Activated CD4-positive, alpha-beta memory T cell treated with anti-CD3 and anti-CD28 coated beads, Interleukin-2, amount 10 ng/mL, durations not matched to agents 7 days and 5 days (primary cell): ENCODE measurements at places on chromosomes 6 and 20. TPM values are rescaled to one million over a fixed set of nuclear protein-coding genes. Genes with fewer than 3 reads are reported as not detected.
A peak's percentile ranks its signal among the peaks of the same experiment; 100 is the strongest.

DNA sequence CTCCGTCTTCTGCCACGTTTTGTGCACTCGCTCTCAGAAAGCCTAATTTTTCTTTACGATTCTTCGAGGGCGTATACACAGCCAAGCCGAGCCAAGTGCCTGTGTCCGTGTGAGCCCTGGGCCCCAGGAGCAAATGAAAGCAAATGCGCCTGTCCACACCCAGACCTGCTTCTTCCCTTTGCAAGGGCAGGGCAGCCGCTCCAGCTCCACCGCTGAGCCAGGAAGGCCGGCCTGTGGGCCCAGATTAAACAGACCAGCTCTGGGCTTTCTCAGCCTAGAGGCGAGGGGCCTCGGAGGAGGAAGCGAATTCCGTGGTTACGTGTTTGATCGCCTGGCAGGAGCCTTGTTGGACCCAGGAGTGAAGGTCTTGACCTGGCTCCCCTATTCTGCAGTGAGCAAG lies 184.6 kb downstream of the SMOC2 start:
- H3K27me3 ChIP-seq, result no peaks in the 10 kb centered on the region
- no peak for DNase-seq
- H3K4me3 ChIP-seq, result no peak overlapping the region
- peaks cover 2% of the 10 kb centered on the region for H3K4me1 ChIP-seq
- H3K36me3 ChIP-seq, result no peaks in the 10 kb centered on the region
- H3K27ac ChIP-seq, result no peak overlapping the region

GRCh38 chr20:45407067-45407745 lies 883 bp upstream of the DBNDD2 start:
- no peak overlapping the region for H3K27ac ChIP-seq
- peaks cover 7% of the 10 kb centered on the region for H3K36me3 ChIP-seq
- peaks cover 22% of the 10 kb centered on the region for H3K27me3 ChIP-seq
- no peak for DNase-seq
- peak overlapping the region; percentile 70 for H3K4me3 ChIP-seq

- H3K4me3 ChIP-seq, result no peak overlapping the region
- peaks cover 20% of the 10 kb centered on the region for H3K27me3 ChIP-seq
- no peak overlapping the region for H3K27ac ChIP-seq
- DNase-seq, result no peak
- H3K36me3 ChIP-seq, result no peaks in the 10 kb centered on the region
Observed at GRCh38 chr6:128725271-128726233, 157.4 kb upstream of the LAMA2 start.

GRCh38 chr20:51014797-51015722 lies 7.8 kb downstream of the KCNG1 start:
- H3K4me1 ChIP-seq, result no peaks in the 10 kb centered on the region
- H3K27me3 ChIP-seq, result peaks cover 22% of the 10 kb centered on the region
- H3K4me3 ChIP-seq, result no peak overlapping the region
- H3K27ac ChIP-seq, result no peak overlapping the region

DNA sequence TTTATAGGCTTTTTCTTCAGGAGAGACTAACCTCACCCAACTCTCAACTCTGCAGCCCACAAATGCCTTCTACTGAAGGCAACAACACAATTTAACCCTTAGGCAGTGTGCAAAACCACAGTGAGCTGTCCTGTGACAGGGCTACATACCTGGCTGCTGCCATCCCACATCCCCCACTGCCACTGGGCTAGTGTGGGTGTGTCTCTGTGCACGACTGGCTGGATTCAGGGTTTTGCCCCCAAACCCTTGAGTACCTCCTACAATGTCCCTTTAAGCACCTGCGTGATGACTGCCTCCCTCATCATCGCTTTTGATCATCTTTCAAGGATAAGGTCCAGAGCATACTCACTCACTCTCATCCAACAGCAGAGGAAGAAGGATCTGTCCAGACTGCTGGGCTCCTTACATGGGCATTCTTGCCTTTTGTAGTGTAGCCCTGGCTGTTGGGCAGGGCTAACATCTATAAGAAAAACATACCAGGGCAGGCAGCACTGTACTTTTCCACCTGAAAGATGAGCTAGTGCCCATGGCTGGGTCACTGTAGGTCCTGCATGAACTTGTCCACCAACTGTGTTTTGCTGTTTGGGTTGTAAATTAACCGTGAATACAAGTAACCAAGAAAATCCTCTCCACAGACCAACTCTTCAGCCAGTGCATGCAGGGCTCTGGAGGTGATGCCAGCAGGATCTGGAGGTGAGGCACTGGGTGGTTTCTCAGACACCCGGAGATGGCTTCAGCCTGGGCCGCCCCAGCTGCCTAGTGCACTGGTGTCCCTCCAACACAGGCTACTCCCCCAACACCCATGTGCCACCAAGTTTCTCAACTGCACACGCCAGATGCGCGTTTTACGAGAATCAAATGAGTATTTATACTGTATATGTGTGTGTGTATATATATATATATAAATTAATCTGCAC lies 45.2 kb downstream of the PLCG1 start:
- peaks cover 9% of the 10 kb centered on the region for H3K4me1 ChIP-seq
- H3K27ac ChIP-seq, result no peak overlapping the region
- H3K4me3 ChIP-seq, result no peak overlapping the region
- DNase-seq, result peak; percentile 15

DNA sequence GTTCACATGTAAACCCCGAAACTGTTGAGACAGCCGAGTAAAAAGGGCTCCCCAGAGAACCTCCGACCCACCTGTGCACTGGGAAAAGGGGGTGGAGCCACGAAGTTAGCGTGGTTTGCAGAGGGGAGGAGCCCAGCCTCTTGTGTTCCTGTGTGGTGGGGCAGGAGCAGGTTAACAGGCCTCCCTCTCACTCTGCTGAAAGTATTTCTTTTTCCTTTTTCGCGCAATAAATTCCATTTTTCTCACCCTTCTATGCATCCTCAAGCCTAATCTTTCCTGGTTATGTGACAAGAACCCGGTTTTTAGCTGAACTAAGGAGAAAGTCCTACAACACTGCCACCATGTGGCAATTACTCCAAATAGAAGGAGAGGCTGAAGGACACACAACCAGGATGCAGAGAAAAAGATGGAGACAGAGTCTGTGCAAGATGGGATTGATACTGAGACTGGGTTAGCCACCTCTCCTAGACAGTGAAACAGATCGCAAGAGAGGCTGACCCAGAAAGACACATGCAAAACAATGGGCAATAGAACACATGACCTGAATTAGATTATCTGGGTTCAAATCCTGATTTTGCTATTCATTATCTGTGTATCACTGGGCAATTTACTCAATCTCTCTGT lies 168.7 kb upstream of the PRSS16 start:
- H3K36me3 ChIP-seq, result no peaks in the 10 kb centered on the region
- H3K4me3 ChIP-seq, result peak overlapping the region; percentile 59
- no peak overlapping the region for H3K27ac ChIP-seq
- peaks cover 2% of the 10 kb centered on the region for H3K4me1 ChIP-seq
- DNase-seq, result peak; percentile 40

DNA sequence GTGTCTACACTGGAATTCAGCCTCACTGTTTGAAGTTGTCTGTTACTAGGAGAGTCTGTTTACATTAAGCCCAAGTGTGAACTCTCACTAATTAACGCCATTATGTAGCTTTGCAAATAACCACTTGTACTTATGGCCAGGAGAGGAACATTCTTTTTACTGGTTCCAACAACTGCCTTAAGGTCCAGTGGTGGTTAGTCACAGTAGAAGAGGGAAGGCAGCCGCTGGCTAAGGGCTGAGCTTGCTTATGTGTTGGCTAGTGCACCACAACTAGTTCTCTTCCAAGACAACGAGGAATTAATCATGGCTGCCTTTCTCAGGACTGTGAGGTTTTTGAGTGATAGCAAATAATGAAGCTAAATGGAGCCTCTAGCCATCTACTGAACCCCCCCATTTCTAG lies 14.9 kb upstream of the SLC22A23 start:
- H3K4me1 ChIP-seq, result no peaks in the 10 kb centered on the region
- H3K27ac ChIP-seq, result no peak overlapping the region
- no peak overlapping the region for H3K4me3 ChIP-seq
- H3K27me3 ChIP-seq, result no peaks in the 10 kb centered on the region
- DNase-seq, result no peak

- peaks cover 19% of the 10 kb centered on the region for H3K36me3 ChIP-seq
- peaks cover 60% of the 10 kb centered on the region for H3K4me1 ChIP-seq
- H3K4me3 ChIP-seq, result peak overlapping the region; percentile 81
- peak overlapping the region; percentile 78 for H3K27ac ChIP-seq
Observed at GRCh38 chr6:31495580-31495979, 2.4 kb upstream of the MICB start.

DNA sequence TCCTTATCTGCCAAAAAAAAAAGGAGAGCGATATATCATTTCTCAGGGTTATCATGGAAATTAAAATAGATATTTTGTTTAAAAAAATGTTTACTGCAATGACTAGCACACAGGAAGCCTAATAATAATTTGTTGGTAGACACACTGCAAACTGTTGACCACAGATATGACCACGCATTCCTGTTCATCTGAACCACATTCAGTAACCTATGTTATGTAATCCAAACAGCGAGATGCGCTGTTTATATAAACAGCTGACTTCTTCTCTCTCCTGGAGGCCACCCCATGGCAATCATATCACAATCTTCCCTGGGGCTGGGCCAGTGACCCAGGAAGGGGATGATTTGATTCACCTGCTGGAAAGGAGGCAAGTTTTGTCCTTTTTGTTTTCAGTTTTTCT lies 129.3 kb upstream of the UST start:
- H3K27me3 ChIP-seq, result peaks cover 2% of the 10 kb centered on the region
- H3K27ac ChIP-seq, result no peak overlapping the region
- no peak overlapping the region for H3K4me3 ChIP-seq
- no peak for DNase-seq
- H3K36me3 ChIP-seq, result no peaks in the 10 kb centered on the region

DNA sequence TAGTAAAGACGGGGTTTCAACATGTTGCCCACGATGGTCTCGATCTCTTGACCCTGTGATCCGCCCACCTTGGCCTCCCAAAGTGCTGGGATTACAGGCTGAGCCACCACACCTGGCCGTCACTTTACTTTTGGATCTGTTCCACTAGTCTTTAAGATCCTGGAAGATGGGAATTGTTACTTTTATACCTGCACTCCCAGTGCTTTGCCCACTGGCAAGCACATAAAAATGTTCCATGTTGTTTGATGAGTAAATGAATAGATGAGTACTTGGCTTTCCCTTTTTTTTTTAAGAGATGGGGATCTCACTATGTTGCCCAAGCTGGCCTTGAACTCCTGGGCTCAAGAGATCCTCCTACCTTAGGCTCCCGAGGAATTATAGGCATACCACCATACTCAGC lies 84.8 kb upstream of the SASH1 start:
- H3K36me3 ChIP-seq, result no peaks in the 10 kb centered on the region
- H3K4me3 ChIP-seq, result no peak overlapping the region
- peaks cover 6% of the 10 kb centered on the region for H3K27me3 ChIP-seq

SIRPB1 gene
- total RNA-seq, result 5.1 TPM

PPP1R3G gene
- 0.08 TPM for total RNA-seq

MACROD2 gene
- total RNA-seq, result not detected

MYBL2 gene
- total RNA-seq, result 76.6 TPM

LY6G5C gene
- total RNA-seq, result 2.6 TPM

TRIM31 gene
- not detected for total RNA-seq

CDSN gene
- not detected for total RNA-seq
